ENCODE measurements at places on chromosomes 1 and 21.

DNA sequence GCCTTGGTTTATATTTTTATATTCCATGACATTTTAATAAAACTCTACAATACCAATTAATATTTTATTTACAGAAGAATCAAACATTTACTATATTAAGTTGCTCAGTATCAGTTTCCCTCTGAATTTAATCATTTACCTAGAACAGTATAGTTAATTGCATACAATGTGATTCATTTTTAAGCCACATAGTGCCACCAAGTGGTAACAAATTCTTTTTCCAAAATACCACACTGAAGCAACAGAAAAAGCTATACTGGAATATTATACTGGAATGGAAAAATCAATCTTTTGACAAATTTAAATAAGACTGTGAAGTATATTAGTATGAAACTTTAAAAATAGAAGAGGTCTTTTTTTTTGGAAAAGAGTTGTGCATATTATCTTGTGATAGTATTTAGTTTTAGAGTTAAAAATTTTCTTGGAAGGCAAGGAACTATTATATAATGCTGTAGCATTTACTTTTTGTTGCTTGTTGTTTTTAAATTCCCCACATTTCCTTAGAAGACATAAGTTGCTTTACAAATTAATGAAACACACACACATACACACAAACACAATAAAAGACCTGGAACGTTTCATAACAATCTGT lies 57.3 kb downstream of the ZNF644 start:
- DNase-seq, result peak; percentile 22

DNA sequence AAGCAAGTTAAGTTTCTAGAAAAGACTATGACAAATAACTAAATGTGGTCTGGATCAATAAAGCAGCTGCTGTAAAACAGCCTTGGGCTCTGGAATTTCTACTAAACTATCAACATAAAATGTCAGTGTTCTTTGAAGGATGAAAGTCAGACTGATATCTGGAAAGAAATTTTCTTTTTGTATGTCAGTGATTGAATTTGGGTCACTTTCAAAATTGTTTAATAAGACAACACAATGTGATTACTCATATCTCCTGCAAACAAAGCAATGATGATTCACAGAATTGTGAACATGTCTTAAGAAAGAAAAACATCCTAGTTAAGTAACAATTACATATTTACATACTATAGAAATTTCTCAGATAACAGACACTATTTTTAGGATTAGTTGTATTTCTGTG lies 826.4 kb downstream of the PLA2G4A start:
- no peak for DNase-seq

DNA sequence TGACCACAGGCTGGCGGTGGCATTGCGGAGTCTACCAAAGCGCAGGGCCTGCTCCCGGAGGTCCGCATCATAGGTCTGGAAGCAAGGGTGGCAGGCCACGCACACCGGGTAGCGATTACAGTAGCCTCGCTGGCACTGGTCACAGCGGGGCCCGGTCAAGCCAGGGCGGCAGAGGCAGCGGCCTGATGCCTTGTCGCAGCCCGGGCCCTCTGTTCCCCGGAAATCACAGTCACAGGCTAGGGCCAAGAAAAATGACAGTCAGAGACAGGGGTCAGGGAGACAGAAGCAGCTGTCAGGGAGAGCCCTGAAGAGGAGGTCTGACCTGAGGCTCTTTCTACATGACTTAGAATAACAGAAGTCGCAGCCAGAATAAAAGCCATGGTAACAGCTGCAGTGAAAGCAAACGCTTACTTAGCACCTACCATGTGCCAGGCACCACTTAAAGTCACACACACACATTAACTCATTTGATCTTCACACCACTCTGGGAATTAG lies 26.4 kb downstream of the LAMB3 start:
- DNase-seq, result no peak

DNA sequence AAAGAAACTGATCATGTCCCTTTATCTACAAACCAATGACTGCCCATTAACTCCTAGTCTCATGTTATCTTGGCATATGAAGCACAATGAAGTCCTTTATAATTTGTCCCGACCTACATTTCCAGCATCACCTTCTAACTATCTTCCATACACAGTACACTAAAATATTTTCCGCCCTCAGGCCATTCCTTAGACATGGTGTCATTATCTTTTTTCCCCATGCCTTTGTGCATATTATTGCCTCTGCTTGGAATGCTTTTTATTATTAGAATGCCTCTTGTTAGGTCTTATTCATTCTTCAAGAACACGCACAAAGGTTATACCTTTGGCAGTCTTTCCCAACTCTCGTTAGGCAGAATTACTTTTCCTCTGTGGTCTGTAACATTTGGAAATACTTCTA lies 39.6 kb downstream of the ATG4C start:
- no peak for DNase-seq

- no peak for DNase-seq
These were observed 50.9 kb upstream of the TARBP1 start for GRCh38 chr1:234529950-234530237.

DNA sequence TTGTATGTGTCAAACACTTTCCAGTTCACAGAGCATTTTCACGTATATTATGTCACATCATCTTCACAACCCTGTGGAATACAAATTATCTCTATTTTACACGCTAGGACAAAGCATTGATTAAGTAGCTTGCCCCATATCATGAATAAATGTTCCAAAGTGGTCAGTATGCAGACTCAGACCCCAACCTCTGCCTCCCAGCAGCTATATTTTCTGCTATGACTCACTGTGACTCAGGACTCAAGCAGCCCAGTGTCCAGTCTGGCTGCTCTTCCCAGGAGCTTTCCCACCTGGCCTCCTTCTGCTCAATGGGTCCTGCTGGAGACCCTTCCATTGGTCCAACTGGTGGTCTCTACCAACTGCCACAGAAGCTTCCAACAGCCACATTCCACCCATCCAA lies 56.0 kb upstream of the RAP1A start:
- peak; percentile 77 for DNase-seq

GRCh38 chr21:15533618-15534017 lies 196.2 kb upstream of the USP25 start:
- DNase-seq, result no peak

DNA sequence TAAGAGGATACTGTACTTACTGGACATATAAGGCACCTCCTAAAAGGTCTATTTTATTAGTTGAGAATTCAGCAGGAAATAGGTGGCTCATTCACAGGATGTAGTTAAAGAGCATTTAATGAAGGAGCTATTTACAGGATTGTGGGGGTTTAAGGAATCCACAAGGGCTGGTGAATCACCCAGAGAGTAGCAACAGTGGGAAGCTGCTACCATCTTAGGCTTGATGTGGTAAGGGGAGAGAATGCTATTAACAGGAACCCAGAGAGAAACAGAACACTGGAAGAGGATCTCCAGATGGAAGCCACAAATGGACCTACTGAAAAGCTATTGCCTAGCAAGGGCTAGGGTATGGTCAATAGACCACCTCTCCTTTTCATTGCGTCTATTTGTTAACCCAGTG lies 52.0 kb upstream of the COL11A1 start:
- DNase-seq, result peak; percentile 16

- DNase-seq, result peak; percentile 98
These were observed 56.4 kb downstream of the HLCS start for GRCh38 chr21:36909901-36910561.

DNA sequence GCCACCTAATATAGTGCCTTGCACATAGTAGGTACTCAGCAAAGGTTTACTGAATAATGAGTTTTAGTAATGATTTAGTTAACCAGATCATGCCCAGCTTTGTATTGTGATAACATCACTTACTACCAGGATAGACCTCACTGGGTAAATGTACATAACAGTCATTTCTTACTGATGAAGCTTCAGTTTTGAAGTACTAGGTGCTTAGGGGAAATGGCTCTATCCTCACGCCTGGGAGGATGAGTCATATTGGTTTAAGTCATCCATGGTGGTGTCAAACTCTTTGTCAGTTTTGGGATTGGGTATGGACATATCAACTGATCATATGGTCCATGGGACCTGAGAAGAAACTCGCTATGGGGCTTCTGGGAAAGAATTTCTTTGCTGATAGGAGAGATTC lies 90.6 kb upstream of the USP24 start:
- no peak for DNase-seq

DNA sequence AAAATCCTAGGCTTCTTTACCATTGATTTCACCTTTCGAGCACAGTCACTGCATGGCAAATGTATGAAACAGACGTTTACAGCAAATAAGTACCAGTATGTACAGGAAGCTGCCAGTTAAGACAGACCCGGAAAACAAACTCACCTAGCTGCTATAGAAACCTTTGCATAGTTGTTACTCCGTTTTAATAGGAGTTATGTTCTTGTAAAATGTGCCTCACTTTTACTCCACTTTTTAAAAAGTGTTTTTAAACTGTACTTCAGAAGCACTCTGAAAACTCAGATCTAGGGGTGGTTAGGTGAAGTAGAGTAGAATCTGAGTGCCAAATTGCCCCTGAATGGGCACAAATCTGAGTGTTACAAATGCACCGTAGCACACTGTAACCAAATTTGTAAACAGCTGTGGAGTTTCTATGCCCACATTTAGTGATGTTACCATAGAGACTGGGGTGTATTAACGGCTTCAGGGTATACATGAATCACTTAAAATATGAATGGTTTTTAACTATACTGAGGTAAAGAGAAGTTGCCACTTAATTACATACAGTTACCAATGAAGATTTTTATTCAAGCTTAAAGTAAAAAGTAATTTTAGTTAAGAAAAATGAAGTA lies 30.7 kb downstream of the CNIH4 start:
- DNase-seq, result no peak

DNA sequence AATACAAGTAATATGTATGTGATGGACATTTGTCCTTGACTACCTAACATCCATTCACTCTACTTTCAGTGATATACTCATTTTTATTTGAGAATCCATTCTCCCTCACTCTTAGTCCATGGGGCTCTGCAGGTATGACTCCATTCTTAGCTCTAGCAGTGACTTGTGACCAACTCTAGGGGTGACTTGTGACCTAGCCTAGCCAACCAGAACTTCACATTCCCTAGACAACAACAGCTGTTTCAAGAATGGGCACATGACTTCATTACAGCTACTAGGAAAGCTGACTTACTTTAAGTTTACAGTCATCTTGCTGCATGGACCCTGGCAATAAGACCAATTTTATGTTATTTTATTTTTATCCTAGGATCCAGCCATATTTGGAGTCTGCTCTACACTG lies 23.6 kb upstream of the DDX59 start:
- DNase-seq, result no peak

- peak; percentile 55 for DNase-seq
These were observed 84.1 kb downstream of the MRPS6 start for GRCh38 chr21:34157521-34157920.

DNA sequence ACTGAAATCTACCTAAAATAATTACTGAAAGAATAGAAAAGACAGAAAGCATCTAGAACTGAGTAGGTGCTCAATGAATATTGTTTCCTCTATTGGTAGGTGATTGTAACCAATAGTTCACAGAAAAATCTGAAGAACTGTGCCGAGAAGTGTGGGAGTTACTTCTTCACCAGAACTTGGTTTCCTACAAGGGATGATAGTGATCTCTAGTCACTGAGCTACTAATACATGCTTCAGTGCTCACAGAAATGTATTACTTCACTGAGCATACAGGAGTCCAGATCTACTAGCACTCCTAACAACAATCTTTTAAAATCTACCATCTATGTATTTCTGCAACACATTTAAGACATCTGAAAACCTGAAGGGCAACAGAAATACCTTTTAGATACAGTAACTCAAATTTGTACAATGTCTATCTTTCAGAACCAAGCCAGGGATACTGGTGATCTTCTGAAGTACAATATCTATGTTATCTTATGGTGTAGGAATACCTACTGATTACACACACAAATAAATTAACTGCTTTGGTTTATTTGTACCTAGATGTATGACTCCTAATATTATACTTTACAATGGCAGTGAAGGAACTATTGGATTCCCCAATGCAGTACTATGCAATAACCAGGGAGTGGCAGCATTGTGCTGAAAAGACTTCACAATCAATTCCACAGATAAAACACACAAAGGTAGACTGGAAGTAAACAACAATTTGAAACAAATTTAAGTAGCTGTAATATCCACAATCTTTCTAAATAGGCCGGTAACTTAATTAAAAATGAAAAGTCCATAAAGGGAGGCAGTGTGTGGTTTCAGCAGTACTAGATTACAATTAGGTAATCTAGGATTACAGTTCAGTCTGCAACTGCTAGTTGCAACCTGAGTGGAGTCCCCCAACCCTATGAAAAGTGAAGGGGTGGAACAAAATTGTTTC lies 243.0 kb downstream of the SLC45A1 start:
- DNase-seq, result peak; percentile 66

GRCh38 chr1:168170564-168171508 lies 7.9 kb upstream of the TIPRL start:
- peak; percentile 54 for DNase-seq

DNA sequence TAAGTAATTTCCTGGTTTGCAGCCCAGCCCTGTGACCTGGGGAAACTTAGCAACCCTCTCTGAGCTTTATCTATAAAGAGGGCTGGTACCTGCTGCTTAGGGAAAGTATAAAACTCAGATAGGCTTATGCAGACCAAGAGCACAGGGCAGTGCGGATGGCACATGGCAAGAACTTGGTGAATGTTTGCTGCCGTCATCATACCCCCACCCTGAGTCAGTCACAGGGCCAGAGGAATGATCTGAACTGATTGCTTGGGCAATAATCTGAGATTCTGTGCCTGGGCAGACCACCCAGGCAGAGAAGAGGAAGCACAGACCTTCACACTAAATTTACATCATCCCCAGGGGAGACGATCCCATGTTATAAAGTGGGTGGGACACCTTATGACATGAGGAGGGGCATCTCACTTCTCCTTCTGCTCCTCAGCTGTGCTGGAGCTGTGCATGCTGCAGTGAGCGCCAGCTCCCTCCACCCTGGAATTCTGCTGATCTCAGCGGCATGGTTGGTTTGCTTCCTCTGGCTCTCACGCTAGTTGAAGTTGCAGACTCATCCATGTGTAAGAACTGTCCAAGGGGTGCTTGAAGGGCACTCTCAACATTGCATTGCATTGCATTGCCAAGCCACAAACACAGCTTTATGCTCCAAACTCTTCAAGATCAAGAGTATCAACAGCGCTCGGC lies 197.1 kb downstream of the AJAP1 start:
- no peak for DNase-seq

DNA sequence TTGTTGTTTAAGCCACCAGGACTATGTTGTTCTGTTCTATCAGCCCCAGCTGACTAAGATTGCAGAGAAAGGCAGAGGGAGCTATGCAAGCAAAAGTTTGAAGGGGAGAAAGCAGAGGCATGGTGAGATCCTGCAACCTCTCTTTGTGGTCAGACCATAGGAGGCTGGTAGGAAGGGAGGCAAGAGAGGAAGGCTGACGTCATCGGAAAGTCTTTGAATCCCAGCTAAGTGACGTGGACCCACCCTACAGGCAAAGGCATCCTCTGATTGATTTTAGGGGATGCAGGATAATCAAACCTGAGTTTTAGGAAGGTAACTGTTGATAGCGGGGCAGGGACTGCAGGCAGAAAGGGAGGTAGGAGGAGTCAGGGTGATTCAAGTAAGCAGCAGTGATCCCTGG lies 23.3 kb upstream of the TNNI1 start:
- DNase-seq, result peak; percentile 29

- DNase-seq, result no peak
These were observed 5.8 kb downstream of the HAO2 start for GRCh38 chr1:119374208-119374874.
